ENCODE measurements at places on chromosomes 7 and 10.

- DNase-seq: no peak
These were observed 555 bp downstream of the PHF14 start for GRCh38 chr7:10973942-10974911.

DNA sequence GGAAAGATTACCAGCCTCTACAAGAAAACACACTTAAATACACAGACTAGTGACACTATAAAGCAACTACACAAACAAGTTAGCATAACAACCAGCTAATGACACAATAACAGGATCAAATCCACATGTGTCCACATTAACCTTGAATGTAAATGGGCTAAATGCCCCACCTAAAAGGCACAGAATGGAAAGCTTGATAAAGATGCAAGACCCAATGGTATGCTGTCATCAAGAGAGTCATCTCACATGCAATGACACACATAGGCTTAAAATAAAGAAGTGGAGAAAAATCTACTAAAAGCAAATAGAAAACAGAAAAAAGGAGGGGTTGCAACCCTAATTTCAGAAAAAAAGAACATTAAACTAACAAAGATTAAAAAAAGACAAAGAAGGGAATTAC, 14.0 kb upstream of the GIMAP4 start:
- DNase-seq: no peak

DNA sequence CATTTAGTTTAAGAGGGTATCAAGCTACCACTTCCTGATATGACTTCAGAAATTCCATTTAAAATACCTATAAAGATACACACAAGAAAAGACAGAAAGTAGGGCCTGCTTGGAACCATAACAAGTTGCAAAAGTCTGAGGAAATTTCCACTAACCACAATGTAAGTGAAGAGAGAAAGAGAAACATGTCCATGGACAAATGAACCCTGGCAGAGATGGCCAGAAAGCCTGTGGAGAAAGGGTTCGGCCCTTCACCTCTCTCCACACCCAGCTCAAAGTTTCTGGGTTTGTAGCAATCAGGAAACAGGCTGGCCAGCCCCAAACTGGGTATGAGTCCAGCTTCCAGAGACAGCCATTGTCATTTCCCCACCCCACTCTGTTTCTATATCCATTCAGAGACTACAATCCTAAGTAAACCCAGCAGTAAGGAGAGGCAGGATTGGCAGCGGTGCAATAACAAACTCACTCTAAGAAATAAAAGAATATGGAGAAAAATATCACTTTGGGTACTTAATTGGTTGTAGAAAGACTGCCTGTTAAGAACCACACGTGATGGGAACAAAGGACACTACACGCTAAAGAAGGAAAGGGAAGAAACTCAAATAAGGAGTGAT, 71.1 kb downstream of the STK17A start:
- no peak for DNase-seq

GRCh38 chr7:98613601-98614425, 3.3 kb upstream of the NPTX2 start:
- DNase-seq: no peak

DNA sequence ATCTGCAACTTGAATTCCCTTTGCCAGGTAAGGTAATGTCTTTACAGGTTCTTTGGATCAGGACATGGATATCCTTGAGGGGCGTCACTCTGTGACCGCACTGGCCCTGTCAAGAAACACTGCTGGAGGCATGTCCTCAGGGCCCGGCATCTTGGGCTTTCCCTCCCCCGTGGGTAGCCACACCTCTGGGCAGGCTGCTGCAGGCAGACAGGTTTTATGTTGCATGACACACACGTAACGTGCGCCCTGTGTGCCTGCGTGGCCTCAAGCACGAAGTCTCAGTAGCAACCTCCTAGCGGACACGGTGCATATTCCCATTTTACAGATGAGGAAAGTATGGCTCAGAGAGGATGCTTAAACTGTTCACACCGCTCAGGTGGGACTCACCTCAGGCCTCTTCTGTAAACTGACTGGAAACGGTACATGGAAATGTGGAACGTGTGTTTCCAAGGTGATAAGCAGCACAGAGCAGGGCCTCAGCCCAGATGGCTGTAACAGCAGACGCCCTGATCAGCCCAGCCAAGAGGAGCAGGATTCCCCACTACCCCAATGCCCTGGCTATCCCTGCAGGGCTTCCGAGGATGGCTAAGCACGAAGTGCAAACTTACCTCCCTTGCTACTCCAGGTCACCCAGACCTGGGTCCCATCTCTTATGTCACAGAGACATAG, 553.6 kb downstream of the TCERG1L start:
- no peak for DNase-seq

GRCh38 chr7:92761391-92762097, 74.8 kb downstream of the CDK6 start:
- DNase-seq: no peak

DNA sequence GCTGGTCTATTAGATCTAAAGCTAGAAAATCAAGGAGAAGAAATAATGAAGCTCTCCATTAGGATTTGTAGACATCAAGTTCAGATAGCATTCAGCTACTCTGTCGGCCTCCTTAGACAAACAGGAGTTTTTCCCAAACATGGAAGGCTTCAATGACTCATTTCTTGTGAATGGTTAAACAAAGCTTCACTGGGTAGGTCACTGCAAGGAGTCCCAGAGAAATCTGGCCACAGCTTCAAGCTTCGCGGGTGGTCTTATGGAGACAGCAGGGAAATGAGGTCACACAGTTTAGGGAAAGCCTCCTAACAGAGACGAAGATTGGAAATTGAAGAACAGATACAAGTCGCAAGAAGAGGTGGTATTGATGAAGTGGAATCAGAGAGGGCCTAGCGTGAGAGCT, 22.6 kb upstream of the LRRC72 start:
- no peak for DNase-seq

DNA sequence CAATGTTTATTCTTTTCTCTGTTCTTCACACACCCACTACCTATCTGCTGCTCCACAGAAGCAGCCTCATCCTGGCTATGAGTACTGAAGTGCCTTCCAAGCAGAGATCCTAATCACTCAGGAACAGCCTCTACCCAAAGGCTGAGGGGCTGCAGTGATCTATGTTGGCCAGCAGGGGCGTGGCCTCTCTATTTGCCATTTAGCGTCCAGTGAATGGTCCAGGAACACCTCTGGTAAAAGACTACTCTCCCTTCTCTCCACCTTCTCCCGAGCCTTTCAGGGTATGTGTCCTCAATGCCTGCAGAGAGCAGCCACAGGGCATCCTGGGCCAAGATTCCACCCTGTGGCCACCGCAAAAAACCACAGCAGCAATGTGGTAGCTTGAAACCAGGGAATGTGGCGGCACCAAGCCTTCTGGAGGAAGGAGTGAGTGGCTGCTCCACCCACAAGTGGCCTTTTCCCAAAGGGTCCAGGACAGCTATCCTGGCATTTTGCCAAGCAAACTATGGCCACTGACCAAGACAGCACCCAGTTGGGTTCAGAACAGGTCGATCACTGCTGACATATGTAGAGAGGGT, 70.9 kb downstream of the SYPL1 start:
- DNase-seq: no peak

DNA sequence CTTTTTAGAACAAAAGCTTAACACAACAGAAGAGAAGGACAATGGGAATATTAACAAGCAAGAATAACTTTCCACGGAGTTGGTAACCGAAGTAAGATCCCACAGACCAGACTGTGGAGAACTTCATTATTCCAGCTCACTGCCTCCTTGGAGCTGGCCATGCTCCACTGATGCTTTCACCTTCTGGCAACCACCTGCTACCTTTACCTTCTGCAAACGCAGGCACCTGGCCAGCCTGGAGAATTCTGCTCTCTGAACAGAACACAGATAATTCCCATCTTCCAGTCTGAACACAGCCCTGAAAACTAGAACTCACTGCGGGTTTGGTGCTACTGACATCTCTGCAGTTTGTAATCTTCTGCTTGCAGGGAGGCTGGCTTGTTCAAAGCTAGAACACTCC, 66.5 kb downstream of the JAZF1 start:
- DNase-seq: no peak

GRCh38 chr10:62652564-62652963, 152.0 kb upstream of the ADO start:
- DNase-seq: no peak

DNA sequence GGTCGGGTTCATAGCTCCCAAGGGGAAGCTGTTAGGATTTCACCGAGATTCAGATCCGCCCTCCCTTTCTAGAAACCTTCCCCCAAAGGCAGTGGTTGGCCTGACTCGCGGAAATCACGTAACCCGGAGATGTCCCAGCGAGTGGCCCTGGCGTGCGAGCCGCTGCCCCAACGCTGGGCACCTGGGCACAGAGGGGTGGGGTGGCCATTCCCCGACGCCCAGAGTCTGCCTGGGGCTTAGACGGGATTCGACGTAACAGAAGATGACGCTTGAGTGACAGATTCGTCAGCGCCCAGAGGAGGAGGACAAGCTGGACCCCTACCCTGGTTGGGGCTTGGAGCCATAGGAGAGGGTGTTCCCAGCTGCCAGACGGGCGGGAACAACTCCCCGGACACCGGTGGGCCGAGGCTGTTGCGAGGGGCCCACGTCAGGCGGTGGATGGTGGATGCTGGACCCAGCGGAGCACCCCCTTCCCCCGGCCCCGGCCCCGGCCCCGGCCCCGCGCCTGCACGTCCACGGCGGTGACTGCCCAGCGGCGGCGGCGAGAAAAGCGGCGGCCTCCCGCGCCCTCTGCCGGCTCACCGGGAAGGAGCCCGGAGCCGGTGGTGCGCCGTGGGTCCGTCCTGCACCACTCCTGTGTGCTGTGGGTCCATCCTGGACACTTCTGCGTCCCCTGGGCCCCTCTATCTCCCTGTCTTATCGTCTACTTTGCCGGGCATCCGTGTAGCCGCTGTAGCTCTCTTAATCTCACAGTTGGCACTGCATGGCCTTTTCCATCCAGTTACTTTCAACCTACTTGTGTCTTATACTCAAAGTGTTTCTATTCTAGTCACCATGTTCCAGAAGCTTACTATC, 35.4 kb upstream of the KNDC1 start:
- no peak for DNase-seq

Data from T-cell (primary cell).